Kidney capillary endothelial cell (primary cell): ENCODE measurements at places on chromosomes 12 and 14.

GRCh38 chr12:12734561-12735071 lies 17.4 kb downstream of the CDKN1B start:
- no peak for DNase-seq

- no peak for DNase-seq
Observed at GRCh38 chr14:74517731-74518130, 24.2 kb downstream of the ISCA2 start.

- DNase-seq: no peak
Observed at GRCh38 chr12:57134949-57135348, 6.7 kb downstream of the LRP1 start.

- DNase-seq: peak; percentile 75
Observed at GRCh38 chr12:65637774-65638173, 186.5 kb upstream of the HMGA2 start.

GRCh38 chr12:95014554-95014953 lies 11.1 kb upstream of the NDUFA12 start:
- no peak for DNase-seq

DNA sequence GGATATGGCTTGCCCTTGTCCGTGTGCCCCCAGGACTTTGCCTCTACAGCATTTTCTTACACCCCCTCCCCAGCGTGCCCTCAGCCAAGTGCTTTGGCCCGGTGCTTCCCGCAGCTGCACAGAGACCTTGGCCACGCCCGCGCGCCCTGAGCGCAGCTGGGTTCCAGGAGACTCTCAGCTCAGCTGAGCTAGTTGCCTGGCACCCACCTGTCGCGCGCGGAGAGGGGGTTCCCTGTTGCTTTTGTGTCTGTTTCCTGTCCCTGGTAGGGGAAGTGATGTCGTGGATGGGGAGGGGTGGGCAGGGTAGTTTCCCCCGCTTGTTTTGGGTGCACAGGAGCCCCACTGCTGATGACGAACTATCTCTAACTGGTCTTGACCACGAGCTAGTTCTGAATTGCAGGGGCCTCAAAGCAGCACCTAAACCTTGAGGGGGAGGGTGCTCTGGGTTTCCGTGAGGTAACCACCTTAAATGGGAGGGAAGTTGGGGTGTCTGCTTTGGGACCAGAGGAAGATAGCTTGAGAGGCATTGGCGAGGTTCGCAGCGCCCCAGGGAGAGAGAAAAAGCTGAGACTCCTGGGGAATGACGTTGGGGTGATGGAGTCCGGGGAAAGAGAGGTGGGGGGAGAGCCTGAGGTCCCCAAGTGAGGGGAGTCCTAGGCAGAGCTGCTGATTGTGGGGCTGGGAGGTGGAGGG lies 1.5 kb downstream of the DIO3 start:
- DNase-seq: no peak

- DNase-seq: no peak
Observed at GRCh38 chr14:93056166-93056839, 59.4 kb downstream of the ITPK1 start.

- peak; percentile 40 for DNase-seq
Observed at GRCh38 chr12:38736821-38737220, 168.6 kb downstream of the CPNE8 start.

DNA sequence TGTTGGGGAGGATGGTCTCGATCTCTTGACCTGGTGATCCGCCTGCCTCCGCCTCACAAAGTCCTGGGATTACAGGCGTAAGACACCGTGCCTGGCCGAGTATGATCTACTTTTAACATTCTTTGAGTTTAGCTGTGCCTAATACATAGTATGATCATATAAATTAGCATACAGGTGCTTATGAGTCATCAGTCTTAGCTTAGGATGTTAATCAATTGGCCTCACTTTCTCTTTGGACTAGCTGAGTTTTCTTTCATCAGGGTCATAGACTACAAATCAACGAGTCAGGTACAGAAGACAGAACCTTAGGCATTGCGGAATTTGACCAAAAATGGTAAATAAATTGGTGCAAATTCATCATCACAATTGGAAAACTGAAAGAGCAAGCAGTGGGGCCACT lies 2.2 kb downstream of the SLC25A21 start:
- DNase-seq: no peak
